GDM1 (cell line): ENCODE measurements at places on chromosomes 12 and 14.

DNA sequence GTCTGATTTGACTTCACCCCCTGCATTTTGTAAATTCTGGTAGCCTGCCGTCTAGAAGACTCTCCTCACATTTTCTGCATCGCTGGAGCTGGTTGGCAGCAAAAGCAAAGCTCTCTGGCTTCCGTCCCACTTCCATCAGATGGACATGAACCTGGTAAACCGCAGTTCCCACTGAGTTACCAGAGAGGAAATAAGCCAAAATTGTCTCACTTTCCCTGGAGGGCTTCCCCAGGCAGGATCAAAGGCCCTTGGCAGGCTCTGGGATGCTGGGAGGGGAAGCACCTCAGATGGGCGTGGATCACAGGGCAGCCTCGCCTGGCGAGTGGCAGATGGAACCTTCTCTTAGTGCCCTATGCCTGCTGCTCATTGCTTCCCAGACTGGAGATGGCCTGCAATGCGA is 243.5 kb downstream of the TMEM132C start:
- no peak for DNase-seq

DNA sequence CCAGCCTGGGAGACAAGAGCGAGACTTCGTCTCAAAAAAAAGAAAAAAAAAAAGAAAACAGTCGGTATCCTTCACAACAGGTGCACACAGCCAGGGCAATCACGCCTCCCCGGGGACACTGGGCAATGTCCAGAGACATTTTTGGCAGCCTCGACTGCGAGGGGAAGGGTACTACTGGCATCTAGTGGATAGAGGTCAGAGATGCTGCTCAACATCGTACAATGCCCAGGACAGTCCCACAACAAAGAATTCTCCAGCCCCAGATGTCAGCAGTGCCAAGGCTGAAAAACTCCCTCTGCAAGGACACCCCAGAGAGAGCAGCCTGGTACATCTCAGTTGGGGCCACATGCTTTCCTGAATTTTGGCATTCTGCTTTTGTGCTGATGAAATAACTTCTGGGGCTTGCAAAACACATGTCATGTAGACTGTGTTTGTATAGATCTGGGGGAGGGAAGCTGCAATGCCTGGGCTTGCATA is 21.5 kb downstream of the ALDH2 start:
- no peak for DNase-seq

DNA sequence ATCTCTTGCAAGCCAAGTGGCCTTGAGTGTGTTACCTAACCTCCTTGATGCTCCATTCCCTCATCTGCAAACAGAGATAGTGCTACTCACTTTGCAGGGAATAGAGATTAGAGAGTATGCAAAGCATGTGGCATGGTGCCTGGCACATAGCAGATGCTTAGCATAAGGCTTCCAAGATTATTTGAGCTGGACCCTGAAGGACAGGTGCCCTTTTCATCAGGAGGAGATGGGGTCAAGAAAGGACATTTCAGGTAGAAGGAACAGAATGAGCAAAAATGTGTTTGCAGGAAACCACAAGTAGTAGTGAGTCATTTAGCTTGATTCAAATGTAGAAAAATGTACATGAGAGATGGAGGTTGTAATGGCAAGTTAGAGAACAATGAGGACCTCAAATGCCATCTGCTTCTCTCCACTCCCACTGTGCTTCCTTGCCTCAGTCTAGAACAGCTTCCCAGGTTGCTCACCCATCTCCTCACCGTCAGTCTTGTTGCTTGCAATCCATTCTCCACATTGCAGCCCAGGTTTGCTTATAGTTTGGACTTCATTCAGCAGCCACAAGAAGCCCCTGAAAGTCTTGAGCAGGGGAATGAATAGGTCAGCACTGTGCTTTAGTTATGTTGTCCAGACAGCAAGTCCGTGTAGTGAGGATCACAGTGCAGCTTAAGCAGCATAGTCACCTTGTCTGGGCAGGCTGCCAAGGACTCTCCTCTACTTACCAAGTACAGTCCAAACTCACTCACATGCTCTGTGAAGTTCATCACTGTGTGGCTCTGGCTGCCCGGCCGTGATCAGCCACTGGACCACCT is 536.3 kb upstream of the CCDC196 start:
- no peak for DNase-seq

DNA sequence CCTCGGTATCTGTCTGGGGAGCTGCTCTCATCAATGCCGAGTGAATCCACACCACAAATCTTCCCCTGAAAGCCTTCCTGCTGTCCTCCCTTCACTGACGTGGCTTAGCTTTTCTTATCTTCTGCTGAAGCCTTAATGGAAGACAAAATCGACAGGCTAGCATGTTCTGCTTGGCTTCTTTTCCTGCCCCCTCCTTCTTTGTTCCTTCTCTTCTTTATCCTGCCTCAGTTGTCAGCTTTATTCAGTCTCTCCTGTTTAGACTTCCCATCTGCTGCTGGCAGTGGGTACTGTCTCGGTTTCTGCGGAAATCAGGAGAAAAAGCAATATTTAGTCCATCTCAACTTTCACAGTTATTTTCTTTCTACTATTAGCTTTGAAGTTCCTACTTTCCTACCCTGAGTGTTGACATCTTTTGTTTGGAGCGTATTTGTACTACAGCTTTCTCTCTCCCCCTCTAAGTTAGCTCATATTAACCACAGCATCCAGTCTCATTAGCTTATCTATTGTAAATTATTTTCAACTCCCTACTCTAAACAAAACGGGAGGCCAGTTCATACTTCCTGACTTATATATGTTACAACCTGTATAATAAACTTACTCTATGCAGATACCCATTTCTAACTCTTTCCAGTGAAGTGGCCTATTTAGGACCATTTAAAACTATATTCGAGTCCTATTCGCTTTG is 226.0 kb downstream of the DACT1 start:
- DNase-seq, result no peak

GRCh38 chr12:51322452-51322851 is 1.5 kb downstream of the BIN2 start:
- DNase-seq, result no peak

DNA sequence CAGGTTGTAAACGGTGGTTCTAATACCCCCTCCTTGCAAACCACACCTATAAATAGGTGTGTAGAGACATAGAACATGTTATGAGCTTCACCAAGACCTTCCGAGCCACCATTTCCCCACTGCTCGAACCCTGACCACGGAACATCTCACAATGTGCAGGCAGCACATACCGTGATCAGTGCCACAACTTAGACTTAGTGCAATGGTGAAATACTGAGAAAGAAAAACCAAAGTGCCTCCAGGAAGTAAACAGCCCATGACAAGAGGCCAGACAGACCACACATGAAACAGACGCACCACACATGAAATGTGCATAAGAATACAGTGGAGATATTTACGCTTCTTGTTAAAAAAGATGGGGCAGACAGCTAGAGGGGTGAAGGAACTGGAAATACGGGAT is 166.9 kb upstream of the CCND2 start:
- no peak for DNase-seq
